ENCODE measurements at places on chromosomes 4 and X.

- DNase-seq, result no peak
These were observed 713 bp upstream of the GATA1 start for GRCh38 chrX:48785540-48786214.

- no peak for DNase-seq
These were observed 25.3 kb upstream of the RAB28 start for GRCh38 chr4:13509442-13509841.

DNA sequence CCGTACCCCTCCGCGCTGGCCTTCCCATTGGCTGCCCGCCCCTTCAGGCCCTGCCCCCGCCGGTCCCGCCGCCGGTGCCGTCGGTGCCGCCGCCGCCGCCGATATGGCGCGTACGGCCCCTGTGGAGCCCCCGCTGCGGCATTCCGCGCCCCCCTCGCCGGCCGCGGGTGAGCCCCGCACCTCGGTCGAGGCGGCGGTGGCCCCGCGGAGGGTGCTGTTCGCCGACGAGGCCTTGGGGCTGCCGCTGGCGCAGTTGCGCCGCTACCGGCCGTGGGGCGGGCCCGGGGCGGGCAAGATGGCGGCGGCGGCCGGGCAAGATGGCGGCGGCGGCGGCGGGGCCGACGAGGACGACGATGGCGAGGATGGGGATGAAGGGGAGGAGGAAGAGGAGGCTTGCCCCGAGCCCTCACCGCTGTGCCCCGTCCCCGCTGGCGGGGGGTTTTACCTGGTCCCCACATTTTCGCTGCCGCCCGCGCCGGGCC, at the start of gene PPP1R3F:
PPP1R3F (plus strand) TSS at position 27 of the 482 bp plus-strand sequence; CDS start at position 104, 77 bp downstream.
- DNase-seq, result no peak

- no peak for DNase-seq
These were observed 353.5 kb downstream of the SH2D1A start for GRCh38 chrX:124699876-124700275.

DNA sequence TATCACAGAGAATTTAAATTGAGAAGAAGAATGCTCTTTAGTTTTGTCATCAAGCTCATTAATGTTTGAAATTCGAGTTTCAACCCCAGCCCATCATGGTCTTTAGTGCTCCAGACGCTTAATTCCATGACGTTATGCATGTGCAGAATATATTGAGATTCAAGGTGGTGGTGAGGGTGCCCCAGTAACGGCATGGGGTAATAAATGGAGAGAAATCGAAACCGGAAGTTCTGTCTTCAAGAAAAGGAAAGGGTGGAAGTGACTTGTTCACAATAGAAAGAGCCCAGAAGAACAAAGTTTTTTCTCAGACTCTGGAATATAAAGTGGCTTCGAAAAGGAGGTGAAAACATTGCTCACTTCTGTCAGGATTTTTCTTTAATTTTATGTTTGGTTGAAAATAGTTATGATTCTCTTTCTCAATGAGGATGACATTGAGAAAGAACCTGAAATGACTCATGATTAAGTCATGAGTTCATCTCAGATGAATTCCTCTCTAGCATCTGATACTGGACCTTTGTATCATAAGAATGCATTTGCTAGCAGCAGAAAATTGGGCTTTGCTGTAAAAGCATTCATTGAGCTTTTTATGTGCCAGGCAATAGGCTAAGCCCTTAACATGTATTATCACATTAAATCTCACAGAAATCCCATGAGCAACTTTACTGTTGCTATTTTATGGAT, 779 bp upstream of the DDX60L start:
- no peak for DNase-seq
